ENCODE measurements at places on chromosomes 16 and 17.

DNA sequence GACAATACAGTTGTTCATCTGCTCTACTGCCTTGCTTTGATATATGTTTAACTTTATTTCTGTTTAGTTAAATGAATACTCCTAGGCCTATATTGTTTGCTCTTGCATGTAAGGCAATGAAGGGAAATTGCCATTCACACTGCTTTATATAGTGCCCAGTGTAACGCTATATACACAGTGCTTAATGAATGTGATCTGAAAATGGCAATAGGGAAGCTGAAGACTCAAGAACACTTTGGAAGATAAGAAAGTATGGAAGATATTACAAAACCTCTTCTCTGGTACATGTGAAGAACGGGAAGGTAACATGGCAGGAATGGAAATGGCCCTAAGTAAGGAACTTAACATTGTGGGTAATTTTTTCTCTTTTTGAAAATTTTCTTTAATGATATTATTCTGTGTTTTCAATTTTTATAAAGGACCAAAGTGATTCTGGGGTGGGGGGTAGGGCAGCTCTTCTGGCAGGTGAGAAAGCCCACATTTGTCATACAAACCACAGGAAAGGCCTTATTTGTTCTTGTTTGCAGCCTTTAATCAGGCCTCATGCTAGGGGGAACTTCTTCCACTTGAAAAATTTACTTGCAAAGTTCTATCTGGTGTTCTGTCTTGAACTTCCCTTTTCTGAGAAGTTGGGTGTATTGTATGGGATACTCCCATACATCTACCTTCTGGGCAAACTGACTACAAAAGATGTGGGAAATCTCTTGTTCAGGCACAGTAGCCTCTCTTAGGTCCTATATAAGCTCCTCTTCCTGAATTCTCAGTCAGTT is 100.8 kb upstream of the CORO6 start:
- DNase-seq = no peak

- DNase-seq = peak; percentile 25
These were observed 7.5 kb downstream of the EPOP start for GRCh38 chr17:38667099-38667786.

DNA sequence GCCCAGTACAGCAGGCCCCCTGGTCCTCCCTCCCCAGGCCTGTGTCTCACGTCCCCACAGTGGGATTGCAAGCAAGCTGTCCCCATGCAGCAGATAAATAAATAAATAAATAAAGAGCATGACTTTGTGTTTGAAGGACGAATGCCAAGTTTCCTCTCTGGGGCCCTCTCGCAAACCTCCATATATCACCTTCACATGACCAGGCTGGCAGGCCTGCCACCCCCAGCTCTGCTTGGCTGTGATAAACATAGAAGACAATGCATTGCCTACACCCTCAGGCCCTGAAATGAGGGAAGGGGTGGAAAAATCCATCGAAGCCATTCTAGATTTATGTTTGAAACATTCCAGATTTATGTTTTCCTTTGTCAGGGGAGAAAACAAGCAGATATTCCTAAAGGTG is 107.3 kb downstream of the CCT6B start:
- no peak for DNase-seq

DNA sequence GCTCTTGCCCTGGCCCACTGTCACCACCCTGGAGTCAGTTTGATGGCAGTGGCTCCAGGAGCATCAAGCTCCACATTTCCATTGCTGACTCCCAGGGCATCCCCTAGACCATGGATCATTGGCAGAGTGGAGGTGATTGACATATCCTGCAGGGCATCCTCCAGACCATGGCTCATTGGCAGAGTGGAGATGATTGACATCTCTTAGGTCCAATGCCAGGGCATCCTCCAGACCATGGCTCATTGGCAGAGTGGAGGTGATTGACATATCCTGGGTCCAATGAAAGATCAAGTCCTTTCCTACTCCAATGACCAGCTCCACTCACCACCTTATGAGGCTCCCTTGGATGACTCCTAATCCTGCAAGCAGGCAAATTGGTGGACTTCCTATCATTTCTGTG is 174.3 kb upstream of the NLRP1 start:
- no peak for DNase-seq

DNA sequence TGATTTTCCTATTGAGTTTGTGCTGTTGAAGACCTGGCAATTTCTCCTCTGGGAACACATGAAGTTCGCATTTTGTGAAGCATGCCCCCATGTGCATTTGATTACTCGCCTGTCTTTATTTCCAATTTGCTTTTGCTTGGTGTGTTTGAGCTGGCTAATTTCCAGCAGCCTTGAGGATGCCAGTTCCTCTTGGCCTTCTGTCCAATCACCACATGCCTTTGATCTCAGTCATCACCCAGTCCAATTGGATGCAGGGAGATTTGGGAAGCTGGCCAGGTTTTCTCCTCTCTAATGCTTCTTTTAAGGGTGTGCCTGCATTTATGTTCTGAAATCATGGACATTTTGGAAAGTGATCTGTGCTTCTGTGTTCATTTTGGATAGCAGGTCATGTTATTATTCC is 3.8 kb upstream of the TMEM100 start:
- DNase-seq = no peak

GRCh38 chr16:84247844-84248243 is 8.0 kb upstream of the KCNG4 start:
- no peak for DNase-seq

GRCh38 chr17:28792877-28793661 is 49.3 kb downstream of the TRAF4 start:
- no peak for DNase-seq

GRCh38 chr17:72538901-72539352 is 418.1 kb downstream of the SOX9 start:
- no peak for DNase-seq

DNA sequence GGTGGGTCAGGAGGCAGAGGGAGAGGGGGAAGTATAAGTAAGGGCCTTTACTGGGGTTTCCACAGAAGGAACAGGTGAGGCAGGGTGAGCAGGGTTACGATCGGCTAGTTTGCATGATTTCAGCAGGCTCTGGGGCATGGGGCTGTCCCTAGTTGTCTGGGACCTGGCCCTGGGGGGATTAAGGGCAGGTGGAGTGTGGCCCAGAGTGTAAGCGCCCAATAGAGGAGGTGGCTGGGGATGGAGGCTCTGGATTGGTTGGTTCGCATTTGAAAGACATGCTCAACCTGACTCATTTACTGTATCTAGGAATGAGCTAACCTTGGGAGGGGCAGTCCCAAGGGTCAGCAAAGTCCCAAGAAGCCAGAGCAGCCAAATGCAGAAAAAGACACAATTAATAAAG is 230.3 kb downstream of the MAP2K4 start:
- no peak for DNase-seq

DNA sequence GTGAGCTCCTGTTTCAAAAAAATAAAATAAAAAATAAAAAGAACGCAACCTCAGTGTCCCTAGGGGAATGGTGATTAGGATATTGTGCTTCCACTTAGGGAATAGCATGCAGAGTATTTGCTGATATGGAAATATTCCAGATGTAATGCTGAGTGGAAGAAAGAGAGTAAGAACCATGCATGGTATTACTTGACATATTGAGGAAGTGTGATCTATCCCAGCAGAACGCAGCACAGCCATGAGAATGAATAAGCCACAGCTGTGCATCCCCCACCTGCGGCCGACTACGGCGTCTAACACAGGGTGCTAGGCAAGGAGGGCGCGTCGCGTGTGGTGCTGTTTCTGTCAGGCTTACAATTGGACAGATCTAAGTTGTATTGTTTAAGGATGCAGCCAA is 49.5 kb downstream of the FOXK2 start:
- DNase-seq = no peak

- no peak for DNase-seq
These were observed 22.1 kb downstream of the SOX8 start for GRCh38 chr16:1003391-1004347.

DNA sequence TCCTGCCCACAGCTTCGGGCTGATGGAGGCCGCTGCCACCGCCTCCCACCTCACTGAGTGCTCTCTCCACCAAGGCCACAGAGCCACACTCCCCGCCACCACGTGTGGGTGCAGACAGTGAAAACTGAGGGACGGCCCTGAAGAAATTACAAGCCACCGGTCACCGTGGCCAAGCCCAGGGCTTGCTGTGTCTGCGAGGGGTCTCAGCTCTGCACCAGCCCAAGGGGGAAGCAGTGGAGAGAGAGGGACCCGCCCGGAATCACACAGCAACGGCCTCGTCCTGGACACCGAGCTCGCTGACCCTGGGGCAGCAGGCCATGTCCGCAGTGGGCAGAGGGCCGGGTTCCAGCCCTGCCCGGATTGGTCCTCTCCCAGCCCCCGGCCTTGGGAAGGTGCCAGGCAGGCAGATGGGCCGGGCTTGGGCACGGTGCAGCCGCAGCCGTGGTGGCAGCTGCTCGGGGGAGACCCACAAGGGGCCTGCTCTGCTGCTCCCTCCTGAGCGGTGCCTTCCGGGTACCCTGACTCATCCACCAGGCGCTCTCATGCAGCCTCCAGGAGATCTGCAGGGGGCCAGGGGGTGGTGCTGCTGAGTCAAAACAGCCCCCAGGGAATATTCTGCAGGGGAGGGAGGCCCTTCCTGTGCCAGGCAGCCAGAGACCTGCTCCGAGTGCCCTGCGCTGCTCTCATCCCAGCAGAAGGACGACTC is 52.0 kb downstream of the CBFA2T3 start:
- no peak for DNase-seq

GRCh38 chr16:27027971-27028370 is 38.8 kb upstream of the C16orf82 start:
- no peak for DNase-seq

GRCh38 chr16:55377840-55378239 is 53.8 kb downstream of the IRX6 start:
- DNase-seq = no peak

- no peak for DNase-seq
These were observed 31.5 kb upstream of the B4GALNT2 start for GRCh38 chr17:49101054-49101534.
